ENCODE measurements at places on chromosomes 16 and 17.

DNA sequence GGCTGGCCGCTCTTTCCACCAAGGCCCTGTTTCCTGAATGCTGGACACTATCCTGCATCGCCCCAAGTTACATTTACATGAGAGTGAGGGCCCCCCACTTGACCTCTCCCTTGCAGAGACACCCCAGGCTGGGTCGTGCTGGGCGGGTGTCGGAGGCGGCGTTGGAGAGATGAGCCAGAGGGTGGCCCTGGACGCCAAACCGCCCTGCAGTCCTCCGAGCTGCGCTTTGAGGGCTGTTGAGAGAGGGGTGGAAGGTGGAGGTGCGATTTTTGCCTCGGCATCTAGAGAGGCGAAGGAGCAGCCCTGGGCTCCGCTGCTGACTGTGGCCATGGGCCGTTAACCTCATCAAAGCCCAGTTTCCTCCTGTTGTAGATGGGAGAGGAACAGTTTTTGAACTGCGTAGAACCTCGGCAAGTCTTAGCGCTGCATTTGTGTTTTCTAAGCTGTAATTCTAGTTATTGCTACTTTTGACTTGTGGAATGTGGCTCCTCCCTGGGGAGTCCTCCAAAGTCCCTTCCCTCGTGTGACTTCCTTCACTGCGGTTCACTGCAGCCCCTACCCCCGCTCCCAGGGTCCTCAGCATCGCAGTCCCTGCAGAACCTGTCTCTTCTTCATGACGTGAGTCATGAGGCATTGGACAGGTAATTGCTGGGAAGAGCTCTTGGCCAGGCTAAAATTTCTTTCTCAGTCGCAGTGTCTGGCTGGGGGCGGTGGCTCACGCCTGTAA lies 986 bp upstream of the ELOB start:
- DNase-seq, result no peak

DNA sequence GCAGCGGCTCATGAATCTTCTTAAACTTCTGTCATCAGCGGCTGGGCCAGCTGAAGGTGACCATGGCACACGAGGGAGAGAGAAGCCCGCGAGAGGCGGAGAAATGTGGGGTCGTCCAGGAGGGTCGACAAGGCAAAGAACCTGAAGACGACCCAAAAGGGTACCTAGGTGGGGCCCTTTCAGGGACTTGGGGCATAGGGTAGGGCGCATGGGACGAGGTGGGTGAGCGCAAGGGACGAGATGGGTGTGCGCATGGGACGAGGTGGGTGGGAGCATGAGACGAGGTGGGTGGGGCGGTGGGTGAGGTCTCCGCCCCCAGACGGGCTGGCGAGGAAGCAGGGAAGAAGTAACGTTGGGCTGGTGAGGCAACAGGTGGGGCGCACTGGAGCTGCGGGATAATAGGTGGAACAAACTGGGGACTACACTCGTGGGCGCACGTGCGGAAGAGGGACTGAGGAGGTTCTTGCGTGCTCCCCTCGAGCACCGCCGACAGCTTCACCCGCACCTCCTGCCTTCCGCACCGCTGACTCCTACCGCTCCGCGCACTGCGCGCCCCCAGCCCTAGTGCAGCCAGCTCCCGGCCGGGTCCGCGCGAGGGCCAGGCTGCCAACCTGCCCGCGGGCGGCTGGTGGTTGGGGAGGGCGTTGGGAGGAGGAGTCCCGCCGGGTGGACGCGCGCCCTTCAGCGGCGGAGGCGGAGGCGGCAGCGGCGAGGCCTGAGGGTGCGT lies 23.2 kb upstream of the CRYM start:
- peak; percentile 4 for DNase-seq

DNA sequence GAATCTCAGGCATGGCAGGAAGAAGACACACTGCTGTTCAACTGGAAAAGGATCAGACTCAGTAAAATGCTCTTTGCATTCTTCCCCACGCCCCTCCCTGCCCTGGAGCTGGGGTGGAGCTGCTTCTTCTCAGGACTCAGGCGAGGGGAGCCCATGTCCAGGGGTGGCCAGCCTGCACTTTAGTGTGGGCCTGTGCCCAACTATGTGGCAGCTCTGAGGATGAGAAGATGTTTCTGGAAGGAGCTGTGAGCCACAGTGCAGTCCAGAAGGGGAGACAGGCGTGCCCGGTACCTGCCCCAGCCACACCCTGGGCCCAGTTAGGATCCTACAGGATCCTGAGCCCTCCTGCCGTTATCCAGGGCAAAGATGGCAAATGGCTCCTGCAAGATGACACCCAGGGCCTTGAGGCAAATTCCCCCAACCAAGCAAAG lies 120.3 kb downstream of the ANKRD11 start:
- no peak for DNase-seq

GRCh38 chr16:55033225-55034156 lies 102.8 kb downstream of the IRX5 start:
- no peak for DNase-seq

DNA sequence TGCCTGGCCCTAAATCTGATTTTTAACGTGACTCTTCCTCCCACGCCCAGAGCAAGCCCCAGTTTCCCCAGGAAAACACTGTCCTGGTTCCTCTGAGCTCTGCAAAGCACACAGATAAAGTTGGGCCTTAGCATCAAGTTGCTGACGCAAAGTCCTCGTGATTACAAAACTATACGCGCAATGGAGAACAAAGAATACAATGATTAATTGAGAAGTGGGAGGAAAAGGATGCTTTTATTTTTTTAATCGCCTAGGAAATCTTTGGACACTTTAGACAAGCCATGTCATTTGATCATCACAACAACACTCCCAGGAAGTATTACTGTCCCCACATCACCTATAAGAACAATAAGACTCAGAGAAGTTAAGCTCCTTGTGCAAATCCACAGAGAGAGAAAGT lies 30.5 kb upstream of the CES5A start:
- no peak for DNase-seq

DNA sequence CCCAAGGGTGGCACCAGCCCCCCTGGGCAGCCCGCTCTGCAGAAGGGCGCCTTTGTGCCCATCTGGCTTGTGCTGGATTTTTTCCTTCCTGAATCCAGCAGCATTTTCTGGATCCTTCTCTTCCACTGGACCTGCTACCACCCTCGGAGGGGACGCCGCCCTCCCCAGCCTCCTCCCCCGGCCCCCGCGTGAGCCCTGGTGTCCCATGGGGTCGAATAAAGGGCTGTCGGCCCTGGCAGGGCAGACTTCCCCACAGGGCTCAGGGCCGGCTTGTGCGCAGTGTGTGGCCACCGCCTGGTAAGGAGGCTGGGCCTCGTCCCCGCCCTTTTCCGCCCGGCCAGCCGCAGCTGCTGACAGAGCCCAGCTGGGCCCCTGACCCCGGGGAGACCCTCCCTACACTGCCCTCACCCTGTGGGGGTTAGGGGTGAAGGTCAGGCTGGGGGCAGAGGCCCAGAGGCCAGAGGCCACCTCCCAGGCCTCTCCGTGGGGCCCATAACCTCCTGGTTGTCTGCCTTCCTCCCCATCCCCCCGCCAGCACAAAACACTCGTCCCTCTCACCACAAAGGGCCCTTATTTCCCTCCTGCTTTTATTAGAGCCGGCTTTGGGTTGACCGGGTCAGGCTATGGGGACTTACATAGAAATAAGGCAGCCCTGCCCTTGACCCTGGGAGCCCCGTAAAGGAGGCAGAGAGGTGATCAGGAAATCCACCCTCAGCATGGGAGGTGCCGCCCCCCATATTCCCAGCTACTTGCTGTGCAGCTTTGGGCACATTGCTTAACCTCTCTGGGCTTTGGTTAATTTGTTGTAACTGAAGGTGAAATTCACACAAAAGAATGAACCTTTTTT lies 179.3 kb upstream of the CIBAR2 start:
- no peak for DNase-seq

GRCh38 chr16:83187405-83187804 lies 560.6 kb downstream of the CDH13 start:
- no peak for DNase-seq

DNA sequence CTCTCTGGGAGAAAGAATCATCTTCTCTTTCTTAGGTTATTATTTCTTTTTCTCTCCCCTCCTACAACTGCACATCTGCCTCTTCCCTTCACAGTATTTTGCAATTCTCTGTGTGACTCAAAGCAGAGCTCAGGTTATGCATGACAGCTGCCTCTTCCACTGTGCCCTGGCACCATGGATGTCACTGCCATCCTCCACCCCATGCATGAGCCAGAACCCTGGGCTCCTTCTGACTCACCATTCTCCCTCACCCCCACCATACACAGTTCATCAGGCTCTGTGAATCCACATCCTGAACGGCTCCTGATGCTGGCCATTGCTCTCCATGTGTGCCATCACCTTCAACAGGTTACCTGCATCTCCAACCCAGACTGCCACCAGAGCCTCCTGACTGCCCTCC lies 23.9 kb downstream of the CA10 start:
- DNase-seq, result no peak

- no peak for DNase-seq
Observed at GRCh38 chr17:65918500-65918899, 273.4 kb downstream of the CEP112 start.

DNA sequence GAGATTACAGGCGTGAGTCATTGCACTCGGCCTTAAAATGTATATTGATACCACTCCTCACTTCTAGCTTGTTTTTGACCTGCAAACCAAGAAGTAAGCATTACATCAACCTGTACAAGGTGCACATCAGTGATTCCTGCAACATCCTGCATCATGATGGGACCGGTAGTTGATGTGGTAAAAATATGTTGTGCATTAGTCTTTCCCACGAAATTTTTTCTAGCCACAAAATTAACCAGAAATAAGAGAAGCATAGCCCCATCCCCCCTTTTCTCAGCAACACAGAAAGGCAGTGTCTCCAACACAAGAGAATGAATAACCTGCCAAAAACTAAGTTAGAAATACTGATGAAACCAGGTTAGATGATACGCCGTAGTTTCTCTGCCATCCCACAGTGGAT lies 21.1 kb upstream of the NSMCE1 start:
- no peak for DNase-seq

- no peak for DNase-seq
Observed at GRCh38 chr17:73227379-73227778, 34.3 kb downstream of the CPSF4L start.

- no peak for DNase-seq
Observed at GRCh38 chr16:4322121-4323052, 6.5 kb downstream of the GLIS2 start.

DNA sequence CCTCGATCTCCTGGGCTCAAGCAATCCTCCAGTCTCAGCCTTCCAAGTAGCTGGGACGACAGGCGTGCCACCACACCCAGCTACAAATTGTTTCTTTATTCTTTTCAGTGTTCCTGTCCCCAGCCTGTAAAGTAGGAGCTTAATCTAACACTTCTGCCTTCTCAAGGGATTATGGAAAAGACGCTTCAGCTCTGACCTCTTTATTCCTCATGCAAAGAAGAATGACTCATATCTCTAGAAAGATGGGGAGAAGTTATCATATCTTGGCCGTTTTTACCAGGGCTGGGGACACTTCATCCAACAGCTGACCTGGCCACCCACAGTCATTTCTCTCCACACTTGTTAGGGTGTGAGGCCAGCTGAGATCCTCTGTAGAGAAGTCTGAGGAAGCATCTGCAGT lies 172.6 kb downstream of the HAPSTR1 start:
- no peak for DNase-seq

DNA sequence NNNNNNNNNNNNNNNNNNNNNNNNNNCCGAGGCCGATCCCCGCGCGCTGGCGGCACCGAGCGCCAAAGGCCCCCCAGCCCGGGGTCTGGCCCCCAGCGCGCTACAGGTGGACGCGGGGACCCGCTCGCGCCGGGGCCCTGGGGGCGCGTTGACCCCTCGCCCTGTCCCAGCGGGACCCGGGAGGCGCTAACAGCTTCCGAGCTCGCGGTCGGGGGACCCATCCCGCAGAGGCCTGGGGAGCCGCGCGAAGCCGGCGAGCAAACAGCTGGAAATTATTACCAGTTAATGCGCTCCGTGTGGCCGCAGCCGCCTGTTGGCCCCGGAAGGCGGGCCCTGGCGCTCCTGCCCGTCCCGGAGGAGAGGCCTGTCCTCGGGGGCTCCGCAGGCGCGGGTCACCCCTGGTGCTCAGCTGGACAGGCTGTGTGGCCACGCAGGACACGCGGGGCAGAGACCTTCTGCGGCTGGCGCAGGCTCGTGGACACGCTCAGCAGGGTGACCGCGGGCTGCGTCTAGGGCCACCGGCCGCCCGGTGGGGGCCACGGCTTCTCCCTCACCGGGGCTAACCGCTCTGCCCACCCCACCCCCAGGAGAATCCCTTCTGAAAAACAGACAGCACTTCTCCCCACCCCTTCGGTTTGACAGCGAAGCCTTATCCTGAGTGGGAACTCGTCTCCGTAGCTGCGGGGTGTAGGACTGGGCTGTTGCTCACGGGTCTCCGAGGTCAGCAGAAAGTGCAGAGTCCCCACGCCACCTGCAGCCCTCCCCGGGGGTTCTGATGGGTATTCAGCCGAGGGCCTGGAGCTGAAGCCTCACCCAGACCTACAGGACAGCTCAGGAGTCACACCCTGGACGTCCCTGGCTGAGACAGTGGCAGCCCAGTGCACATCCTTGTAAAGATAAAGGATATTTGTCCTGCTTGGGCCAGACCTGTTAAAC lies 138.7 kb upstream of the RPH3AL start:
- no peak for DNase-seq

GRCh38 chr16:9778849-9779248 lies 403.4 kb downstream of the GRIN2A start:
- DNase-seq, result no peak

DNA sequence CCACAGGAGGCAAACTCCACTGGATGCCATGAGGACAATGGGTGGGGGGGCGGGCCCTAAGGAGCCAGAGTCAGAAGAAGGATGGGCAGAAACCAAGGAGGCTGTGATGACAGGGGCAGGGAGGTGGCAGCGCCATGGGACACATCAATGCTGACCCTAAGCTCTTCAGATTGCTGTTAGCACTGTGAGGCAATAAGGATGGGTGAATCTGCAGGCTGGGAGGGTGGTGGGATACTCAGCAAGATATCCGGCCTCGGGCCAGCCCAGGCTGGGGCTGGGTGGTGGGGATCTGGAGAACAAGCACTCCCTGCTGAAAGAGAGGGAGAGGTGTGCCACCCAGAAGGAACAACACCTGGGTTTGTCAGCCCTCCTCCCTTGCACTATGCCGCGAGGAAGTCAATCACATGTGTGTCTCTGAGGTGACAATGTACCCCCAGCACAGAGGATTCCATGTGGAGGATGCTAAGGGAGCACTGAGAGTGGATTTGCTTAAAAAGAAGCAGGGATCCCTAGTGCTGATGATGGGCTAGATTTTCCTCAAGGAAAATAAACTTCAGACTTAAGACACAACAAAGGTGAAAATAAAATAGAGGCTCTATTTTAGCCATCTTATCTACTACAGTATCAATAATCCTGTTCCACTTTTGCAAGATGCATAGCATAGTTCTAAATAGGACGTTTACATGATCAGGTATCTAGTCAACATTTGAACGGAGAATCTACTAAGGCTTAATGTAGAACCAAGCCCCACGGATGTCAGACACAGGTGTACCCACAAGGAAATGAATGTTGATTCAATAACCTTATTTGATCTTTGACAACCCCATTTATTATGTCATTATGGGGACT lies 22.6 kb downstream of the SMPD3 start:
- DNase-seq, result no peak

GRCh38 chr17:59347975-59348391 lies 16.5 kb downstream of the YPEL2 start:
- no peak for DNase-seq

GRCh38 chr17:77734371-77735080 lies 224.0 kb upstream of the TNRC6C start:
- peak; percentile 86 for DNase-seq

Measured in DMS79 (cell line).